ENCODE measurements at places on chromosomes 6 and 20. TPM values are rescaled to one million over a fixed set of nuclear protein-coding genes. Genes with fewer than 3 reads are reported as not detected.

The MLN gene
- not detected for total RNA-seq

The C4B gene
- total RNA-seq = 92.4 TPM

The CLVS2 gene
- not detected for total RNA-seq

The BEND6 gene
- total RNA-seq = 1.5 TPM

The OTOR gene
- not detected for total RNA-seq

DNA sequence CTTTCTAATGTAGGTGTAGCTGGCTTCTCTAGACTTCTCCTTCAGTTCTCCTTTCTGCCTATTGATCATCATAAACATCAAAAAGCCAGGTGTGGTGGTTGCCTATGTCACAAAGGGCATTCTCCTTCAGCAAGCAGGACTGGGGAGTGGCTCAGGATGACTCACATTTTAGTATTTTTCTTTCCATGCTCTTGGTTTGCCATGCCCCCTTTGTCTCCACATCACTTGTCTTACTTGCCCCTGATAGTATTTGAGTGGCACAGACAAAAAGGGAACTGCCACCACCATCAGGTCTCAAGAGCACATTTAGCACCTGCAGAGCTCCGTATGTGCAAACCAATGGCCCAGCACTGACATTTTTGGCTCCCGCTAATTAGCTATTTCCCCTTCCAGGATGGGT lies 698.8 kb downstream of the DHX35 start:
- DNase-seq = no peak

- no peak for DNase-seq
Observed at GRCh38 chr6:25042036-25042521, 106.3 kb upstream of the RIPOR2 start.

GRCh38 chr20:34088305-34089174 lies 23.5 kb downstream of the EIF2S2 start:
- DNase-seq = no peak

- DNase-seq = no peak
Observed at GRCh38 chr6:17719323-17720041, 12.8 kb upstream of the NUP153 start.

The FOXC1 gene
- 6.4 TPM for total RNA-seq

DNA sequence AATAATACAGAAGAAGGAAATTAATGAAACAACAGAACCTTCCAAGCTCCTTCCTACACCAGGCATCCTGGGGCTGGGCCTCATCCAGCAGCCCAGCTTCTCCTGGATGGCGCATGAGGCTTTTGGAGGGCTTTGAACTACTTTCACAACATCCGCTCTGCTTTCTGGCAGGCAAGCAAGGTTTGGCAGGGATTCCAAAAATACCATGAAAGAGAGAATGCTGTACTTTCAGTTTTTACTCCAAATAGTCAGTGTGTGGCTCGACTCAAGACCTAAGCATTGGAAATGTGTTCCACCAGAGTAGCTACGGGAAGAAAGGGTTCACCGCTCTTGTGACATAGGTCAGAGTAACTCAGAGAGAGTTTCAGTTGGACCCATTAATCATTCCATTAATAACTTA lies 125.4 kb downstream of the OPRM1 start:
- no peak for DNase-seq

DNA sequence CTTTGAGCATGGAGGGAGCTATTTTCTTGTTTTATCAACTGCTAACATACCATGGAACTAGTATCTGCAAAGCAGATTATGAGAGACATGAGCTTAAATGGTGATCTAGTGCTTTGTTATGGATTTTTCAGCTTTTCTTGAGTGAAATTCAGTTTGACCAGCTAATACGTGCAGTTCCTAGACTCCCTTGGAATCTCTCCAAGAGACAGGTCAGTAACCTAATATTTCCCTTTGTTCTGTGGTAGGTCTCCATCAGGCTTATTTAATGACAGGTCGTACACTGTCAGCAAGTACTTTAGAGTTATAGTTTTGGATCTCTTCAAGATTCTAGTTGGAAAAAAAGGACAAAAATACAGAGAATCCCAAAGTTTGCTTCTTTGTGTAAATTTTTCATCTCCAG lies 43.9 kb downstream of the HDAC2 start:
- no peak for DNase-seq

The BACH2 gene
- 8.4 TPM for total RNA-seq

GRCh38 chr20:4076671-4077070 lies 61.3 kb upstream of the RNF24 start:
- DNase-seq = no peak

GRCh38 chr6:129184324-129184723 lies 301.4 kb downstream of the LAMA2 start:
- no peak for DNase-seq

Data from cardiac septum (tissue), 1 donor.